ENCODE measurements at places on chromosomes 7 and 10. TPM values are rescaled to one million over a fixed set of nuclear protein-coding genes. Genes with fewer than 3 reads are reported as not detected.

The SFMBT2 gene
- 27.6 TPM for total RNA-seq

The CDK14 gene
- 0.05 TPM for total RNA-seq

DNA sequence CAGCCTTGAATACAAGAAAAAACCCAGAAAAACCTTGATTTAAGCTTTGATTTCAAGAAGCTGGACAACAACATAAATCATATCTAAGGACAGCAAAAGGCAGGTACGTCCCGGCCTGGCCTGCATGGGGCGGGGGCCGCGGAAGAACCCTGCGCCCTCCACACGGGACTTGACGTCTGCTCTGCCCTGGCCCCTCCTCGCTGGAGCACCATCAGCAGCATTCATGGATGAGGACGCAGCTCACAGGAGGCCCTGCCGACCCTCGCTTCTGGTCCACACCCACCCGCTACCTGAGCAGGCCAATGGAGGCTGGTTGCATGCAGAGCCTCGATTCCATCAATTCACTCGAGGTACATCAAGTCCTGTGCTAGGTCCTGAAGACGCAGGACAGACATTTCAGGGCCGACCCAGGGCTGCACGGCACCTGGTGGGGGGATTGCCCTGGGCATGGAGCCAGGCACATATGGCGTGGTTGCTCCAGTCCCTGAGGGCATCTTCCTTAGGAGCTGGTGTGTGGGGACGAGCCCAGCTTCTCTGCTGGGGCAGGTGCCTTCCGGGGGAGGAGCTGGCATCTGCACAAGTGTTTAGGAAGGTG, 63.1 kb upstream of the NKX6-2 start:
- DNase-seq, result no peak

DNA sequence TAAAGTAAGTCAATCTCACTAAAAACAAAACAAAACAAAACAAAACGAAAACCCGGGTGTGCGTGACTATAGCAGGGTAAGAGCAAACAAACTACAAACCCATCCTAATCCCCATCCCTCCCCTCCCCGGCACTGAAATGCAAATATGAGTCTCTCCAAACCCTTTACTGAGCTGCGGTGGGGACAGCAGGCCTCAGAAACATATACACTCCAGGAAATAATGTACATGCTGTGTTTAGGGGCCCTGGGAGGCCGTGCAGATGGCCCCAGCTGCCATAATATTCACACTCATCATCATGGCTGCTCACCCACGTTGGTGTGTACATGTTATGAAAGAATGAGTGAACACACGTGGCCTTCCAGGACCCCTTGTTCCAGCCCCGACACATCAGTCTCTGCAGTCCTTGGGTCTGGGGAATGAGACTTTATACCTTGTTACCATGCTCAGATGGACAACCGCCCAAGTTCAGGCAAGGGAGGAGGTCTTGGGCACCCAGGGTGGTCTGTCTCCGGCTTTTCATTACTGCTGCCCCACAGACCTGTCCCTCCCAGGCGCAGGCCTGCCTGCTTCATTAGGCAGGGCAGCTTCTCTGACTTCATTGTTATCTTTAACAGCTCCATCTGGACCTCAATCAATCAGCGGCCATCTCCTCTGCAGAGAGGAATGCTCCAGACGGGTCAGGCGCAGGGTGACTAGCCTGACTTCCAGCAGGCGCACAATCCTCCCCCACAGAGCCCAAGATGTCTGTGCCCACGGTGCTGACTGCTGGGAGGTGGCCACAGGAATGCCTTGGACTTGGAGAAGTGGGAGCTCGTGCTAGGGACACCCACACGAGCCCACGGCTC, 20.6 kb downstream of the HSPA12A start:
- no peak for DNase-seq

GRCh38 chr7:69912846-69913245, 314.6 kb downstream of the AUTS2 start:
- DNase-seq, result no peak

- DNase-seq, result no peak
These were observed 17.1 kb downstream of the PDLIM1 start for GRCh38 chr10:95273393-95274312.

DNA sequence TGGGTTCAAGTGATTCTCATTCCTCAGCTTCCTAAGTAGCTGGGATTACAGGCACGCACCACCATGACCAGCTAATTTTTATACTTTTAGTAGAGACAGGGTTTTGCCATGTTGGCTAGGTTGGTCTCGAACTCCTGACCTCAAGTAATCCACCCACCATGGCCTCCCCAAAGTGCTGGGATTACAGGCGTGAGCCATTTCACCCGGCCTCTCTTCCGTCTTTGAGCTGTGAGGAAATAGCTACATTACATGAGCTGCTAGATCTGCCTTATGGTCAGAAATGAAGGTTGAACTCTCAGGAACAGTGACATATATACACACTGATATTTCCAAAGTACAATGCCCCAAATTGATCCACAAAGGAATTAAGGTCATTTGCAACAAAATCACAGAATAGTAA, 2.4 kb downstream of the BLVRA start:
- no peak for DNase-seq

All from activated CD8-positive, alpha-beta T cell treated with anti-CD3 and anti-CD28 coated beads for 36 hours (primary cell).